Stimulated activated CD4-positive, alpha-beta T cell treated with anti-CD3 and anti-CD28 coated beads, Interleukin-2, amount 100 ng/mL, for 4 hours (primary cell): ENCODE measurements at places on chromosomes 1 and 21.

DNA sequence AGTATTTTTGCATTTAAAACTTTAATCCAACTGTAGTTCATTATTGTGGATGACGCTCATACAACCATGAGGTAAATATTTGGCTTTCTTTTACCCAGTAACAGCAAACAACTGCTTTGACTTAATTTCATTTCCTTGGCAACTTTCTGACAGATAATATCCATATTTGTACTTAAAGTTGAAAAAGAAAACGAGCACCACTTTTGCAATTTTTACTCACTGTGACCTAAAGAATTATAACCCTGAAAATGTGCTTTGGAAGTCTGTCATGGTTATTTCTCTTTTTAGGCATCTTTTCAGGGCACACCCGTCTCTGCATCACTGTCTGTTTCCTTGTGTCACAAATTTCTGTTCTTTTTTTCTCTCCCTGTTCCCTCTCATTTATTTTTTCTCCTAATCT is 918 bp upstream of the CD2 start:
- DNase-seq = no peak

DNA sequence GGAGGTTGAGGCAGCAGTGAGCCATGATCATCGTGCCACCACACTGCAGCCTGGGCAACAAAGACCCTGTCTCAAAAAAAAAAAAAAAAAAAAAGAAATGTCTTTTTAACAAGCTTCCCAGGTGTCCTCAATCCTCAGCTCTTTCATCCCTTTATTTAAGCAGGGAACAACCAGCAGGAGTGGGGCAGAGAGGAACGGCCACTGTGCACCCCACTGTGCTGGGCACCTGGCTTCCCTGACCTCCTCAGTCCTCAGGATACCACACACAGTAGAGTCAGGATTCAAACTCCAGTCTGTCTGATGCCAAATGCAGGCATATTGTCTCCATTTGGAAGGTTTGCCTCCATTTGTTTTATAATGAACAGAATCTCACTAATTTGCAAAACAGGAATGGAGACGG is 19.8 kb upstream of the PTAFR start:
- DNase-seq = no peak

- no peak for DNase-seq
These were observed 182.9 kb downstream of the CDC7 start for GRCh38 chr1:91683598-91683951.

- DNase-seq = no peak
These were observed 49.2 kb upstream of the CCDC190 start for GRCh38 chr1:162910161-162910560.

GRCh38 chr1:34876406-34876805 is 16.9 kb upstream of the SMIM12 start:
- no peak for DNase-seq

- DNase-seq = no peak
These were observed 29.4 kb upstream of the UMODL1 start for GRCh38 chr21:42041711-42042110.

DNA sequence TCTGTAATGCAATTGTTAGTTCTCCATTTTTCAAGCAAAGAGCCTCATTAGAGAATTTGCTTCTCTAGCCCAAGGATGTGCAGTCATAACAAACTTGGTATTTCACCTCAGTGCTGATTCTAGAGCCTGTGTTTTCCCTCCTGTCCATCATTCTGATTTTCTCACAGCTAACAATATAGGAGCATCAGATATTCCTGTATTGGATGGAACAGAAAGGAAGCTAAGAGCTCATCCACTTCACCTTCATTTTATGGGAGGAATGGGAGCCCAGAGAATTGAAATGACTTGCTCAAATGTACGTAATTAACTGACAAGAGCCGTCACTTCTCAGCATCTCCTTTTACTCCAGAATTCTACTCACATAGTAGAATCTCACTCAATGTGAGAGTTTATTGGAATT is 96.6 kb downstream of the EDEM3 start:
- no peak for DNase-seq

- no peak for DNase-seq
These were observed 5.0 kb downstream of the HPDL start for GRCh38 chr1:45331436-45332345.

DNA sequence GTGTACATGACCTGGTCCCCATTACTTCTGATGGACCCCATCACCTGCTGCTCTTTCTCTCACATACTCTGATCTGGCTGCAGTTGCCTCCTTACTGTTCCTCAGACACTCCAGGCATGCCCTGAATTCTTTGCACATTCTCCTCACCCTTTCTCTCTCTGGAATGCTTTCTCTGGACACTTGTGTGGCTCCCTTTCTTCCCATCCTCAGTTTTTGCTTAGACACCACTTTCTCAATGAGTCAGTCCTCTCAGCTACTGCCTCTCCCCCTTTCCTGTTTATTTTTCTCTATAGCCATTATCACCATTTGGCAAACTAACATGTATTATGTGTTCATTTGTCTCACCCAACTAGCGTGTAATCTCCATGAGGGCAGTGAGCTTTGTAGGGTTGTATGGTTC is 28.1 kb downstream of the PLXNA2 start:
- no peak for DNase-seq
